ENCODE measurements at places on chromosomes 11 and 22.

- no peak for DNase-seq
Observed at GRCh38 chr22:37345863-37346504, 63.7 kb downstream of the CYTH4 start.

DNA sequence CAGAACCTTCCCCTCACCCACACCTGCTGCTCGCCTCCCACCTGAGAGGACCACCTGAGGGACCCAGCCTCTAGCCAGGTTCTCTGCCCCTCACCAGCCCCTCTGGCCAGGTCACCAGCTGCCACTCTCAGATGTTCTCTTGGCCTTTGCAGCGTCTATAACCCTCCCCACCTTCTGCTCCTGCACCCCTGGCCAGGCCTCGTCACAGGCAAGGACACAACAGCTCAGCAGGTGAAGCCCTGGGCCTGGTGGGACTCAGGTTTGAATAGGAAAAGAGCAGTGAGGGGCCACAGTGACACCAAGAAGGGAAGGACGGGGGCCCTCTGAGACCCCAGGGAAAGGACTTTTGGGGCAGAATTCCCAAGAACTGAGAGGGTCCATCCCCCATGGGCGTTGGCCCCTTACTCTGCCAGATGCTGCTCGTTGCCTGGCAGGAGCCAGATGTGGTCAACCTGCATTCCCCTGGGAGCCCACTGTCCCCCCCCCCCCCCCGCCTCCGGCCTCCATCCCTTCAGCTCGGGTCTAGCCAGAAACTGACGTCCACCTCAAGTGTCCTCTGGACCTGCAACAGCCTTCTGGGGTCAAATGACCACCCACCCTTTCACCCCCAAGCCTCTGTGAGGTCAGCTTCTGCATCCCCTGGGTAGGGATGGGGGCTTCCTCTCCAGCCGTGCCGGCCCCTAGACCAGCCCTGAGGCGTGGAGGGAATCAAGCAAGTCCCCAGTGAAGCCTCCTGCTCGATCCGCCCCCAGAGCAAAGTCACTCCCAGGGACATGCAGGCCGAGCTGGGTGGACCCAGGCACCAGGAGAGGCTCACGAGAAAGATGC, 28.7 kb downstream of the SBF1 start:
- no peak for DNase-seq

GRCh38 chr22:23495614-23496444, 84.3 kb downstream of the IGLL1 start:
- DNase-seq, result no peak

DNA sequence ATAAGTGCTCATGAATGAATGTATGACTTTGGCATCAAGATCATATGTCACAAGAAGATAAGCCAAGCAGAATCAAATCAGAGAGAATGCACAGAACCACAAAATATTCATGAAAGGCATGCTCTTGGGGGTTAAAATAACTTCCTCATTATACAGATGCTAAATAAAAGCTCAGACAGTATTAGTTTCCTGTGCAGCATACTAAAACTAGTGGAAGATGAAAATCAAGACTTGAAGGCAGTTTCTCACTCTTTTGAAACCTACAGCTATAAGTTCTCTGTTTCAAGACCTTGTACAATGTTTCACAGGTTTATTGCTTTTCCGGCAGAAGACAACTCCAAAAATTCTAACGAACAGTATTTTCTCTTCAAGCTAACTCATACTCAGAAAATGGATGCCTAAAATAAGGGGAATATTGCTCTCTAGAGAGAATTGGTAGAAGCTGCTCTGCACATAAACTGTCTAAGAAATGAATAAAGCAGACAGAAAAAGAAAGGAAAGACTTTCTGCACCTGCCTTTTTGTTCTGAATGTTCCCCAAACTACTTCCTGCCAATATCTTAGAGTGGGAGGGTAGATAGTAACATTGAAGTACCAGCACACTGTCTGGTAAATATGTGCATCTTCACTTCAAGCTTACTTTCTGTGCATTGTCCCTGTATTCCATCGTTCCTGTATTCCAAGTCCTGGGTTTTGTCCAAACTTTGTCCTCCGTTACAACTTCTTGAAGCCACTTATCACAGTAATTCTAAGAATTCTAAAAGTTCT, 639.4 kb upstream of the FAT3 start:
- DNase-seq, result no peak

GRCh38 chr22:24706054-24706453, 68.5 kb downstream of the PIWIL3 start:
- DNase-seq, result no peak

GRCh38 chr11:6419009-6419631, at the start of gene APBB1:
TSS of gene APBB1 (minus strand) at chr11:6419094. CDS start at chr11:6411347, 7,747 bp downstream.
- DNase-seq, result peak; percentile 78

GRCh38 chr11:106996691-106997090, 21.6 kb downstream of the GUCY1A2 start:
- DNase-seq, result no peak

Measured in head of caudate nucleus (tissue), 42 donors.